Femur (tissue), 1 donor: ENCODE measurements at places on chromosomes 13 and 19.

DNA sequence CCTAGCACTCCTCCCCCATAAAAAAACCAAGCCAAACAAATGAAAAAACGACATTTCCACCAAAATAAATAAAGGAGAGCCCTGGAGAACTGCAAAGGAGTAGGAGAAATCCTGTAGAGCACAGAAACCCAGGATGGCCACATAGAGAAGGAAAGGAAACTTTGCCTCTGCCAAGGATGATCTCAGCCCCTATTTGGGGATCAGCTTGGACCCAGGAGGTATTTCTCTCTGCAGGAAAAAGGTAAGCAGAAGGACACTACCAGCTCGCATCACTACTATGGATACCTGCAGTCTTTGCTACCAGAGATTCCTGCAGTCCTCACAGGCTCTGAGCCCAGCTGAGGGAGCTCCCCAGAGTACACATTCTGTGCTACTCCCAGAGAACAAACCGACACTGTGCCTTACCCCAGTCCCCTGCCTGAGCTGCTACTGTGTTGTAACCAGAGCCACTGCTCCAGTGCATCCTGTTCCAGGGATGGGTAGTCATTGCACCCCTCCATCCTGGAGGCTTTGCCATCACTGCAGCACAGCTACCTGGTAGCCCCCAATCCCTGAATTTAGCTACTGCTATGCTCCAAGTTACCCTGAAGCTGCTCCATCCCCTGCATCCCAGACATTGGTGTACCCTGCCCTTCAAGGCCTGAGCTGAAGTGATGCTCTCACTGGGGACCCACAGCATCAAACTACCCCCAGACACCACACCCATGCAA lies 41.7 kb downstream of the VWA8 start:
- no peak for DNase-seq

DNA sequence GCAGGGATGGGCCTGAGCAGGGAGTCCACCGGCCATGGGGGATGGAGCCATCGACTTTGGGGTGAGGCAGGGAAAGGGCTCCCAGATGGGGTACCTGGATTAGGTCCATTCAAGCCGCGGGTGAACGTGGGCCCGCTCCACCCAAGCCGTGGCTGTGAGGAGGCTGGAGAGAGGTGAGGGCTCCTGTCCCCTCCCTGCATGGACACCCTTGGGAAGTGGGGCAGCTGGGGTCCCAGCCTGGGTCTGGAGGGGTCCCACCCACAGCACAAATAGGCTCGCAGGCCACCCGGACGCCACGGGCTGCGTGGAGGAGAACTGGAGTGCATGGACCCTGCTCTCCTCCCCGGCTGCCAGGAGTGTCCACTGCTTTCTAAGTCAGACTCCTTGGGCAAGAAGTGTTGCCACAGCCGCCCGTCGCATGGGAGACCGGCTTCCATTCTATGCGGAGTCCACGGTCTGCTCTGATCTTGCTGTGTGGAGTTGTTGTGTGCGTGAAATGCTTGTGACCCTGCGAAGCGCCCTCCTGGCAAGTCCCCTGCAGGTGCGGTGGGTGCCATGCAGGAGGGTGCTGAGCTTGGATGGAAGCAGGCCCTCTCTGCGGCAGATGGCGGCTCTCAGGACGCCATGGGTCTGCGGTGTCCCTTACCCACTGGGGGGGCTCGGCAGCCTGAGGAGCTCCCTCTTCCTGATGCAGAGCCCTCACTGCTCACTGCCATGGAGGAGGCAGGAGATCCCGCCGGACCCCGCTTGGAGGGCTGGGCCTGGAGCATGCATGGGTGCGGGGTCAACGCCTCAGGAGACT lies 2.0 kb downstream of the DAZAP1 start:
- no peak for DNase-seq

DNA sequence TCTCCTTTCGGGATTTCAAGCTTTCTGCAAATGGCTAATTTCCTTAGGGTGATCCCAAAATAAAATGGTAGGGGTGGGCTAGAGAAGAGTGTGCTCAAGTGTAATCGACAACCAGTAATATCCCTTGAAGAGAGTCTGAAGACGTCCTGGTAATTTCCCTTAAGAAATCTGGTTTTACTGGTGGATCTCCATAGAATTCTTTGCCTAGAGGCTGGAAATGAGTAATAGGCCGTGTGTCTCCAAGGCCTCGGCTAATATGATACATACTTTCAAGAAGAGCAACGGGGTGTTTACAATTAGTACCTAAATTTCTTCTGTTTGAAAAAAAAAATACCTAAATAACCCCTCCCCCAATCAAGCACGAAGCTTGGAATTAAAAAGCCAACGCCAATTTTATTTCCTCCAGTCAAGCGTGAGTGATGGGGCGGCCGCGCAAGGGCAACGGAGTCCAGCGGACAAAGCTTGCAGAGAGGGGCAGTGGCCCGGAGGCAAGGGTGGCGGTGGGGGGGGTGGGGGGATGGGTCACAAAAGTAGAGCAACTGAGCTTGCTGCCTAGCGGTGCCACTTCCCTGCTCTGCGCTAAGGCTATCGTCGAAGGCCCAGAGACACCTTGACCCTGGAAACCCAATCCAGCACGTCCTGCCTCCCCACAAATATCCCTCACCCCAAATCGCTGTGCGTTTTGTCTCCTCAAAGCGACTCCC lies 7.8 kb downstream of the SOX21 start:
- no peak for DNase-seq

- DNase-seq = peak; percentile 85
These were observed 5.5 kb downstream of the EPS8L1 start for GRCh38 chr19:55080968-55081769.

DNA sequence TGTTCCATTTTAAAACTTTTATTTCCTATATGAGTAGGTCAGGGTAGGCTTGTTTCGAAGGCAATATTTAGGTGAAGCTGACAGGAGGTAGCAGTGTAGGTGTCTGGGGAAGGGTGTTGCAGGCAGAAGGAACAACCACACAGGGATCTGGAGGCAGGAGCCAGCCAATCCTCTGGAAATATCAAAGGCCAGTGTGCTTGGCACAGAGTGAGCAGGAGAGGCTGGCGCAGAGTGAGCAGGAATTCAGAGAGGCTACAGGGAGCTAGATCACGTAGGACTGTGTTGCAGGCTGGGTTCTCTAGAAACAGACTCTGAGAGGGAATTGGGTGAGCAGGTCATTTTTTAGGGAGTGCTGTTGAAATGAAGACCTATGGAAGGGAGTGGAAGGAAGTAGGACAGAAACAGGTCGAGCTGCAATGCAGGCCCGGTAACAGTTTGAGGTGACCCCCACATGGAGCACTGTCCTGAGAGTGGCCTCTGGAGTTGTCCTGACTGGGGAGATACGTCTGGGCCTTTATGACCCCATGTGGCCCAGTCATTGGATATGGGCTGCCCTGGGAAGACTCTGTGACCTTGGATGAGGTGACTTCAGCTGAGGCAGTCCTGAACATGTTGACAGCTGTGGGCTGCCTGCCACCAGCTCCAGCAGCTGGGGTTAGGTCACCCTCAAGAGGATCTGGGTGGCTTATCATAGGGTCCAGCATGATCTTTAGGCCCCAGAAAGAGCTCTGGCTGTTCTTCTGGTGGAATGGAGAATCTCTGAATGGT lies 51.7 kb downstream of the ERCC5 start:
- DNase-seq = no peak

DNA sequence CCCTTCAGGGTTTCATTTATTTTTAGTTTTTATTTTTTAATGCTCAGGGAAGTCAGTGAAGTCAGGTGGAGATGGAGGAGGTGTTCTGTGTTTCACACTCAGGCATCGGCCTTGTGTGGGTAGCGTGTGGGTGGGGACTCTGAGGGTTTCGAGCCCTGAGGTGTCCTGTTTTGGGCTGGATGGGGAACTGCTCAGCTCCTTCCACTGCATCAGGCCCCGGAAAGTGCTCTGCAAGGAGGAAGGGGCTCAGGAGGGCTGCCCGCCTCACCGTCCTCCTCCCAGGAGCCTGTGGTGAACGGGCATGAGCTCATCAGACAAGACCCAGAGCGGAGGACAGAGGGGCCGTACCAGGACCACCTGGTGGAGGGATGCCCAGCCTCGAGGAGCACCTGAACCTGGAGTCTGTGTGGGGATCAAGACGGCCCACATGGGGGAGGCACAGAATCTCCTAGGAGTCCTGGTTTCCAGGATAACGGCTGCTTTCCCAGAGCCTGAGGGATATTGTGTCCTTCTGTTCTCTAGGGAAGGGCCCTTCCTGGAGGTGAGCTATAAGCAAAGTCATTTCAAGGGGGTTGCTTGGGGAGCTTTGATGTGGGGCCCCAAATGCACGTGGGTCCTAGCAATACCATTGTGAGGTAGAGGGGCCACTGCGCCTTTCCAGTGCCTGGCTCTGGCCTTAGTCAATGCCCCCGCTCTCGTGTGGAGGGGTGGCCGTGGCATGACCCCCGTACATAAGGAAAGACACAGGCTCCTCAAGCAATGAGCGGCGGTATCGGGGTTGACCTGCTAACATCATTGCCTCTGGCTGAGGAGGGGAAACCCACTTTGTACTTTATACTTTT lies 13.5 kb upstream of the GAS6 start:
- no peak for DNase-seq

- no peak for DNase-seq
These were observed 224.2 kb upstream of the IRS2 start for GRCh38 chr13:110010404-110011138.

DNA sequence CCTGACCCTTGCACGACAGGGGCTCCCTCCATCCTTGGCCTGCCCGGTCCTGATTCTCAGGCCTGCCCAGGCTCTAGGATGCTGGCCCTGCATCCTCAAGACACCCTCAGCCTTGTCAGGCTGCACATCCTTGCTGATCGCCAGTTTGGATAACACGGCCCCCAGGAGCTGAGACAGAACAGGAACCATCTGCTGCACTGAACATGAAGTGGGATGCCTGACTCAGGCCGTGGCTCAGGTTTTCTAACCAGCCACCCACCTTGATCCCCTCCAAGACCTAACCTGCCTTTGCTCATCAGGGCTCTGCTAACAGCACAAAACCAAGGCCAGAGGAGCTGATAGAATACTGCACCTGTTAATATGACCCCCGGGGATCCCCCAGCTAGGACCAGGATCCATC lies 56.0 kb downstream of the EPS15L1 start:
- DNase-seq = no peak

- no peak for DNase-seq
These were observed 49.6 kb downstream of the MYO9B start for GRCh38 chr19:17125062-17125727.

DNA sequence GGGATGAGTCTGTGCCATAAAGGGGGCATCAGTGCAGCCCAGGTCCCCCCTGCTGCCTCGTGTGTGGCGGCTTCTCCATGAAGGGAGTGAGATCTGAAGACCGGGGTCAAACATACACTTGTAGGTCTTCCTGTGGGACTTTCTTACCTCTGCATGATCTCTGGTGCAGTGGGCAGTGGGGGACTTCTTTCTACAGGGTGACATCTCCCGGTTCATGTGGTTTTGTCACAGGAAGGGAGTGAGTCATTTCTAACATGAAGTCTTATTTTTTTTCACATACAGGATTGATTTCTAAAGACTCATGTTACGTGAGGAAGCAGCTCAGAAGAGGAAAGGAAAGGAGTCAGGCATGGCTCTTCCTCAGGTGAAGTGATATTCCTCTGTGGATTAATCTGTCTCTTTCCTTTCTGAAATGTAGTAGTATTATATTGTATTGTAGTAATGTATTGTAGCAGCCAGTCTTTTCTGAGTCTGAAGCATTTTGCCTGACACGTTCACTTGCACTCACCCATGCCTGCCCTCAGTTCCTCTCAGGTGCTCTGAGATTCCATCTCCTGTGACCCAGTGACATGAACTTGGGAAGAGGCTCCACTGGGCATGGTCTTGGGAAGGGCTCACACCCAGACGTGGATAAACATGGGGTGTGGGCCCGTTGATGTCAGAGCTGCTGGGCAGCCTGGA lies 15.7 kb downstream of the ZNF808 start:
- DNase-seq = no peak
